ENCODE measurements at places on chromosomes 5 and 9.

GRCh38 chr9:136291306-136292025, 12.4 kb downstream of the CCDC187 start:
- DNase-seq = no peak

- DNase-seq = no peak
Measured at GRCh38 chr9:130255631-130256134, 9.9 kb upstream of the HMCN2 start.

DNA sequence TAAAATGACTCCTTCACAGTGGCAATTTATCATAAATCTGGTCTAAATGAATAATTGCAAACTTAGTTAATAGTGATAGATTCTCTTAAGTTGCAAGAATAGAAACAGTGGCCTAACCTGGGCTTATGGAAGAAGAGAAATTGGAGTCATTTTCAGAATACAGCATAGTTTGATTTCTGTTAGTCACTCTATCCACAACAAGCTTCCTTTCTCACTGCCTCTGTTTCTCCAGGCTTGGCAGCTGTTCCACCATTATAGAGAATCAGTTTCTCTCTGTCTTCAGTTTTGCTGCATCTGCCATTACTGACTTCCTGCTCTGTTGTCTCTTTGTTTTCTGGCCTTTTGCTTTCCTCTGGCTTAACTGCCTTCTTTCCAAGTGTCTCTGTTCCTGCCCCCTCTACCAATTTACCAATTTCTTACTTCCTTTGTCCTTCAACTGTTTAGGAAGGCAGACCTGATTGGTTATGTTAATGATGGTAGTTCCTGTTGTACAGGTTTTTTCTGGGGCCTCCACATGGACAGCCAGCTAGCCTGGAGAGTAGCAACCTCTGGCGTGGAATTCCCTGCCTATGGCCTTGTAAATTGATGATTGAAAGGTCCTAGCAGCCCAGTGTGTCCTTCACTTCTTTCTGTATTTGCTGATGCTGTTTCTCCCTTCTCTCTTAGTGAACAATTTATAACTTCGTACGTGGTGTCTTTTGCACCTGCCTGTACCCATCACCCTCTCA, 75.9 kb upstream of the RASGRF2 start:
- DNase-seq = no peak

GRCh38 chr5:103356350-103357091, 98.0 kb downstream of the MACIR start:
- DNase-seq = no peak

DNA sequence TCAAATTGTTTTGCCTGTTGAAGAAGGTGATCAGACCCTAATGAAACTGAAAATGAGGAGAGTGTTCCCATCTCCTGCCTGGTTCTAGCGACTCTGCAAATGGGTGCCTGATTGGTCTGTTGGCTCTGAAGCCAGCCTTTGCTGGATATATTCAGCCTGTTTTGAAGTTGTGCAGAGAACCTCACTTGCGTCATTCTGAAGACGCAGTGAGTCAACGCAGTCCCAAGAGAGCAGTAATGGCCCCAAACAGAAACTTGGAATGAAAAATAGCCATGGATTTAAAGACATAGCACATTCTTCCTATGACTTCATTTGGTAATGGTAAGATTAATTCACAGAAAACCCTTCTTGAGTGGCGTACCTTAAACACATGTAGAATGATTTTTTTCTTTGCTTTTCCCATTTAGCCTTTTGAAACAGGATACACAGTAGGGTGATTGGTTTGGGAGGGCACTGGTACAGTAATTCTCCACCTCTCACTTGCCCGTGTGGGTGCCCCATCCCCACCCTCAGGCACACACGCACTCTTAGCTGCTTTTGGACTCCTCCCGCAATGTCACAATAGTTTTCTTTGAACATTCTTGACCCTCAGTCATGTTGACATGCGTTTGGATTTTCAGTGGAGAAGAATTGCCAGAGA, 54.1 kb upstream of the ABL1 start:
- DNase-seq = no peak

GRCh38 chr5:129438322-129438721, 21.8 kb upstream of the ADAMTS19 start:
- no peak for DNase-seq

DNA sequence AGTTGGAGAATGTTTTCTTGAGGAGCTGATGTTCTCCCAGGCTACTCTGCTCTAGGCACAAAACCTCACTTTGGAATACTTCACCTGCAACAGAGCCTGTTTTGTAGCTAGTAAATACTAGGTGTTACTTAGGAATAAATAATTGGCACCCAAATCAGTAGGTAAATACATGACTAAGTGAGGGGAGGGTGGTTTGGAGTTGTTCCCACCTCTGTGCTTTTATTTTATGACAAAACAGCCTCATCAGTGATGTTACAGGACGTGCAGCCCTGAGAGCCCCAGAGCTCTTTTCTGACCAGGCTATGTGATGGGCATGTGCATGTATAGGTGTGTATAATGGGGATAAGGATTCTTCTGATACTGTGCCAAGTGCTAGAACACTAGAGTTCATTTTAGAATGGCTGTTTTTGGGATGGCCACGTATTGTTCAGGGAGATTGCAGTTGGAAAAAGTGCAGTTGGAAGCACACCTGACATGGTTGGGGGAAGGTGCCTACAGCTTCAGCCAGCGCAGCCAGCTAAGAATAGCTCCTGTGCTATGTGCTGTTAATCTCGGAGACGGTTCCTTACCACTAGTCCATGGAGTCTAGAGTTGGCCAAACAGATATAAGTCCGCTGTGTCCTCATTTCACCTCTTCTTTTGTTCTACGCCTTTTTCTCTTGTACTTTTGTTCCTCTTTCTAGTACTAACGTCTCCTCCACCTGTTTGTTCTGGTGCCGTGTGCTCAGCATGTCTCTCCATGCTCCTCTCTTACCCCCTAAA, 284.7 kb downstream of the FANCC start:
- DNase-seq = peak; percentile 67

DNA sequence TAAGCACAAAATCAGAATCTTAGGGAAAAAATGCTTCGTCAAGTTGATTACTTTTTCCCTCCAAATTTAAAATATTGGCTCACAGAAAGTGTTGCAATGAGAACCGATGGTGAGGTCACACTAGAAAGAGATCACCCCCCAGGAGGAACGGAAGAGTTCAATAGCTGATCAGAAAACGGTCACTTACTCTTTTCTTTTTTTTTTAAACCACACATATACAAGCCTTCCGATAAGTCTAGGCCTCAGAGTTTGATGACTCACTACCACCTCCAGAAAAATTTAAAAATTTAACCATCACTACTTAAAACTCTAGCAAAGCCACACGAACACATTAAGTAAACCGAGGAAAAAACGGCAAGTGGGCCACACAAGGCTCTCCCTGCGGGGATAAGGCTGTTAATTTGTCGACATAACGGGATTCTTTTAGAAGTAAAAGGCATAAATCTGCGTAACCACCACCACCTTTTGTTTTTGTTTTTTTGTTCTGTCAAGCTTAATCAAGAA, 1.2 kb downstream of the SURF4 start:
- DNase-seq = no peak

DNA sequence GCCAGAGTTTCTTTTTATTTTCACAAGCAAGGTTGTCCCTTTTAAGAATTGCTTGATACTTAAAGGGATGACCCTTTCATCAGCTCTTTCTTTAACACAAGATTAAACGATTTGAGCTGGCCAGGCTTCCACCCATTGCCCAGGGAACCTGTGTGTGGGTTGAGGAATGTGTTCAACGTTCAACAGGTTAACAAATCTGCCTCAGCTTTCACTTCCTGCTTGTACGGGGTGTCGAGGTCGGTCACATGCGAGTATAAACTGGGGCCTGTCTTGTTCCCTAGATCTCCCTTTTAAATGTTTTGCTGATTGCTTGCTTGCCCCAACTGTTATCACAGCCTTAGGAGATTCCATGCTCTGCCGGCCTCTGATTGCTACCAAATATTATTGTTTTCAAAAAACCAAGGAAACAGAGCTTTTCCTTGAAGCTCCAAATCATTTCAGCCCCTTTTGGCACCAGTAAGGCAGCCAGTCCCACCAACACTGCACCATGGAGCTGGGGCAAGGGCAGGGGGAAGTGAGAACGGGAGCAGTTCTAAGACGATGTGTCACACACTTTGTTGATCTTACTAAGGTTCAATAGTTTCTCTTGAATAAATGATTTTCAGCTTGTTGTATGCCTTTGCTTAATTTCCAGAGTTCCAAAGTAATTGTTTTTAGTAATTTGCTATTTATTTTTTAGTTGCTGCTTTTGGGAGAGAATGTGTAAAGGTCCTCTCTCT, 10.7 kb upstream of the CLK4 start:
- no peak for DNase-seq

- peak; percentile 30 for DNase-seq
Measured at GRCh38 chr5:69043655-69043996, 50.2 kb upstream of the SLC30A5 start.

GRCh38 chr5:90418214-90418613, 8.7 kb upstream of the CETN3 start:
- DNase-seq = no peak

DNA sequence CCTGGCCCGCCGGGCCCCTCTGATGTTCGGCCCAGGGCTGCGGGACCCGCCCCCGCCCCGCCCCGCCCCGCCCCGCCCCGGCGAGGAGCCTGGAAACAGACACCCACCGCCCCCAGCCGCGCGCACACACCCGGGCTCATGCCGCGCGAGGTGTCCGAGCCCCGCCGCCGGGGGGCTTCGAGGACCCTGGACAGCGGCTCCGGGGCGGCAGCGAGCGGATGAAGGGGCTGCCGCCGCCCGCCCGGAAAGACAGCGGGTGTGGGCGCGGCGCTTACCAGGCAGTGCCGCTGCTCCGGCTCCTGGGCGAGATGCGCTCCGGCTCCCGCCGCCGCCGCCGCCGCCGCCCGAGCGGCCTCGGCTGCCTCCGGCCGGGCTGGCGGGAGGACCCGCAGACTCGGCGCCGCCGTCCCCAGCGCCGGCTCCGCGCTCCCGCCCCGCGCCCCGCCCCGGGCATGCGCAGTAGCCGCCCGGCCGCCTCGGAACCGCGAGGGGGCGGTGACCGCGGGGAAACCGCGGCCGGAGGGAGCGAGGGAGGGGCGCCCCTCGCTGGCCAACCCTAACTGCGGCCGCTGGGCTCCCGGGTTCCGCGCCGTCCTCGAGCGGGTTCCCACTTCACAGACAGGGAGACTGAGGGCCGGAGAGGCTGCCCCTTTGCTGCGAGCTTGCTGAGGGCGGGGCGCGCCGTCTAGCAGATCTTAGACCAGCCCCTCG, at the start of gene GPRIN1:
GPRIN1 (minus strand) TSS at position 433 of the 711 bp plus-strand sequence. CDS start 10,322 bp downstream, outside the sequence.
- peak; percentile 15 for DNase-seq

GRCh38 chr5:112097768-112098167, 321.3 kb downstream of the EPB41L4A start:
- no peak for DNase-seq

- peak; percentile 18 for DNase-seq
Measured at GRCh38 chr9:114616684-114617520, 5.8 kb downstream of the TMEM268 start.

GRCh38 chr9:107279086-107279485, 4.0 kb upstream of the RAD23B start:
- DNase-seq = no peak

DNA sequence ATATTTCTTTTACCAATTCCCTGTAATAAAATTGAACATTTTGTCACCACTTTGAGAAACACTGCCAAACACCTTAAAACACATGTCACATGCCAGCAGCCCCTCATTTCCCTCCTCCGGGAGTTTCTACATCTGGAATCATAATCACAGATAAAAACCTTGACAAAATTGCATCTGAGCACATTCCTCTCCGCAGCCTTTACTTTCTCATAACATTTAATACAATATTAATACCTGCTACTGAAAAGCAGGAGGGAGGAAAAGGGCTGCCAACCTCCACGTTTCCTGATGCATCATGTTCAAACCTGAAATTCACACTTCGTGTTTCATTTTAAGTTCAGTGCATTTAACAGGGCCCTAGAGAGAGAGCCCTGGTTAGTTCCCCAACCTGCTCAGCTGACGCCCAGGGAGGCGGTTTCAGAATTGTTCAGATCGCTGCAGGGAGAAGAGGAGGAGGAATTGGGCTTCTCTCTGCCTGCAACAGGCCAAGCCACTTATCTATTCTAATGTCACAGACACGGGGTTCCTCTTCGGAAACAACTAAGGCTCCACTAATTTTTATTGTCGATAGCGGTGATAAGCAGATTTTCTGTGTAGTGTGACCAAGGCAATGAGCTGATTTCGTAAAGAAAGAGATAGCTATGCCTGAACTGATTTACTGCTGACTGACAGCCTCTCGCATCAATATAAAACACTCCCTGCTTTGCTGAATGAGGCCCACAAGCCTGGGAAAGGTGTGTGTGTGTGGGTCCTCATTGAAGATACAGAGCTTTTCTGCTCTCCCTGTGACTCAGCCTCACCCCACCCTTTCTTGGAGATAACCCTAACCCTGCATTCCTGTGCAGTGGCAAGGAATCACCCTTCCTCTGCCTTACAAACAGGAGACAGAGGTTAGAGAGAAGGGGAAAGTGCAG, 4.9 kb upstream of the LHX2 start:
- DNase-seq = no peak

GRCh38 chr5:67020096-67020615, 176.4 kb downstream of the CD180 start:
- DNase-seq = no peak

- DNase-seq = no peak
Measured at GRCh38 chr9:134619448-134619982, 22.1 kb upstream of the COL5A1 start.
